ENCODE measurements at places on chromosomes 2 and 18. TPM values are rescaled to one million over a fixed set of nuclear protein-coding genes. Genes with fewer than 3 reads are reported as not detected.

GRCh38 chr2:567865-568638, 109.2 kb downstream of the TMEM18 start:
- no peaks in the 10 kb centered on the region for H3K4me1 ChIP-seq
- H3K4me3 ChIP-seq: no peak overlapping the region
- no peak overlapping the region for H3K27ac ChIP-seq
- DNase-seq: no peak
- no peaks in the 10 kb centered on the region for H3K27me3 ChIP-seq
- H3K36me3 ChIP-seq: no peaks in the 10 kb centered on the region

CPO gene
- not detected for polyA plus RNA-seq

GRCh38 chr2:36351736-36352349, 3.7 kb upstream of the CRIM1 start:
- no peaks in the 10 kb centered on the region for H3K36me3 ChIP-seq
- no peak overlapping the region for H3K4me3 ChIP-seq
- peaks cover 2% of the 10 kb centered on the region for H3K4me1 ChIP-seq

GRCh38 chr2:133718688-133719201, 150.5 kb upstream of the NCKAP5 start:
- H3K27me3 ChIP-seq: no peaks in the 10 kb centered on the region
- DNase-seq: no peak

GRCh38 chr2:186612555-186613440, 22.9 kb downstream of the ITGAV start:
- no peaks in the 10 kb centered on the region for H3K36me3 ChIP-seq
- H3K4me1 ChIP-seq: no peaks in the 10 kb centered on the region
- no peak overlapping the region for H3K4me3 ChIP-seq

IL1R2 gene
- polyA plus RNA-seq: not detected

DNA sequence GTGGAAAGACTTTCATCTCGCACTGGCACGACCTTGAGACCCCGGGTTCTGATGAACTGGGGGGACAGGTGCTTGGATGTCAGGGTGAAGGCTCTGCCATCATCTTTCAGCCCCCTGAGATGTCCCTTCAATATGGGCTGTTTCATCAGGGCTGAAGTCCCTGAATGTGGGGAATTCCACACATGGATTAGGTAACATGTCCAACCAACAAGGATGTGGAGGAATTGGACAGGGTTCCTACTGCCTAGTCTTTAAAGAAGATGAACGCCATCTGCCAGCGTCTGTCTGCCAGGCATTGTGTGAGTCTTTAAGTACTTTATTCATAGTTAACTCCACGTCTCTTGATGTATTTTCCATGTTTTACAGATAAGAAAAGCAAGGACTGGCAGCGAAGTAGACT, 5.9 kb upstream of the GRHL1 start:
- DNase-seq: no peak
- no peaks in the 10 kb centered on the region for H3K36me3 ChIP-seq
- no peaks in the 10 kb centered on the region for H3K27me3 ChIP-seq
- no peak overlapping the region for H3K4me3 ChIP-seq
- no peaks in the 10 kb centered on the region for H3K4me1 ChIP-seq
- H3K27ac ChIP-seq: no peak overlapping the region

GRCh38 chr2:19120941-19121750, 237.3 kb downstream of the OSR1 start:
- H3K36me3 ChIP-seq: no peaks in the 10 kb centered on the region
- H3K4me1 ChIP-seq: no peaks in the 10 kb centered on the region
- H3K4me3 ChIP-seq: no peak overlapping the region
- H3K27ac ChIP-seq: no peak overlapping the region
- no peak for DNase-seq

- H3K36me3 ChIP-seq: no peaks in the 10 kb centered on the region
- no peak overlapping the region for H3K27ac ChIP-seq
- no peak overlapping the region for H3K4me3 ChIP-seq
- DNase-seq: no peak
- no peaks in the 10 kb centered on the region for H3K4me1 ChIP-seq
- H3K27me3 ChIP-seq: no peaks in the 10 kb centered on the region
Observed at GRCh38 chr2:135607561-135607960, 76.3 kb downstream of the R3HDM1 start.

DNA sequence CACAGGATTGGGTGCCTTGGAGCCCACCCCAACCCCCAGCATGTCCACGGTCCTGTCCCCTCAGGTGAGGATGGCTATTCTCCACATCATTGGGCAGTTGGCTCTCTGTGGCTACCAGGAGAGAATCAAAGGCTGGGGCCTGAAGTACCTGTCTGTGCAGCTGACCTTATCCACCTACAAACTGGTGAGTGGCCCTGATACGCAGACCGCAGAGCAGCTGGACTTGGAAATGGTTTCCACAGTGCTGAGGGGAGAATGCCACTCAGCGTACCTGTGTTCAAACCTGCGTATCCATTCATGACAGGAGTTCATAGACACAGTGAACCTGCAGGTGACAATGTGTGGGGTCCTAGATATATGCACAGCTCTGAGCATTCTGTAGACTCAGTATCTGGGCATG, 21.6 kb downstream of the MROH2A start:
- no peaks in the 10 kb centered on the region for H3K27me3 ChIP-seq
- no peaks in the 10 kb centered on the region for H3K4me1 ChIP-seq
- no peak for DNase-seq
- no peaks in the 10 kb centered on the region for H3K36me3 ChIP-seq
- H3K4me3 ChIP-seq: no peak overlapping the region

Data from naive thymus-derived CD4-positive, alpha-beta T cell (primary cell).